ENCODE measurements at places on chromosomes 7 and 10.

- no peak for DNase-seq
These were observed 14.4 kb upstream of the CUBN start for GRCh38 chr10:17144032-17144431.

DNA sequence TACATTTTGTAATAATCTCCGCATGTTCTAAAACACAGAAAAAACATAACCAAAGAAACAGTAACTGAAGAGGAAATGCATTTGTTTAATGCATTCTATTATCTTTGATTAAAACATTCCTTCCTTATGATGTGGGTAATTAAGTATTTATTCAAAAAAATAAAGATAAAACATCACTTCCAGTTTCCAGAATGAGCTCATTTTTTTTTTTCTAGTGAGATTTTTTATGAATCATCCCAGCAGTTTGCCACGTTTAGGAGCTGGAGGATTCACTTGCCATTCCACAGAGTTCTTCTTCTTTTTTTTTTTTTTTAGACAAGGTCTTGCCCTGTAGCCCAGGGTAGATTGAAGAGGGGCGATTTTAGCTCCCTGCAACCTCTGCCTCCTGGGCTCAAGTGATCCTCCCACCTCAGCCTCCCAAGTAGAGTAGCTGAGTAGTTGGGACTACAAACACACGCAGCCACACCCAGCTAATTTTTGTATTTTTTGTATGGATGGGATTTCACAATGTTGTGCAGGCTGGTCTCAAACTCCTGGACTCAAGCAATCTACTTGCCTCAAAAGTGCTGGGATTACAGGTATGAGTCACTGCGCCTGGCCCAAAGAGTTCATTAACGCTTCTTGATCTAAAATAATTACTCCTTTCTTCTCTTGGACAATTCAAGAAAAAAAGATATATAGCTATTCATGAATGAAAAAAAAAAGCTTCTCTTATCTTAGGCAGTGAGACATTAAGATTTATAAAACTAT is 177.3 kb downstream of the DKK1 start:
- DNase-seq, result no peak

- no peak for DNase-seq
These were observed 3.9 kb downstream of the MICALL2 start for GRCh38 chr7:1455241-1455939.

DNA sequence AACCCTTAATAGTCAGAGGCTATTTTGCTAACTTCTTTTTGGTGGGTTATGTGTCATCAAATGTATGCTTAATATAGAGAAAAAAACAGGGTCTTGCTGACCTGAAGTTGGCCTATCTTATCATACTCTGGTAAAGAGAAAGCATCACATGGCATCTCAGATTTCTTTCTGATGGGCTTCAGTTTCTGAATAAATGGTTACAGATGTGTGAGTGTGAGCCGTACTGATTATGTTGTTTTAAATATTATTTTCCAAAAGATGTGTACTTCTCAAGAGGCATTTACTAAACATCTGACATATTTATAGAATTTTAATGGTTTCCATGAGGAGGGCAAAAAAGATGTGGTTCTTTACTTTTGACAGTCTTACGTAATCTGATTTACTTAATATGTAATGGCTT is 28.4 kb downstream of the BBS9 start:
- DNase-seq, result no peak

DNA sequence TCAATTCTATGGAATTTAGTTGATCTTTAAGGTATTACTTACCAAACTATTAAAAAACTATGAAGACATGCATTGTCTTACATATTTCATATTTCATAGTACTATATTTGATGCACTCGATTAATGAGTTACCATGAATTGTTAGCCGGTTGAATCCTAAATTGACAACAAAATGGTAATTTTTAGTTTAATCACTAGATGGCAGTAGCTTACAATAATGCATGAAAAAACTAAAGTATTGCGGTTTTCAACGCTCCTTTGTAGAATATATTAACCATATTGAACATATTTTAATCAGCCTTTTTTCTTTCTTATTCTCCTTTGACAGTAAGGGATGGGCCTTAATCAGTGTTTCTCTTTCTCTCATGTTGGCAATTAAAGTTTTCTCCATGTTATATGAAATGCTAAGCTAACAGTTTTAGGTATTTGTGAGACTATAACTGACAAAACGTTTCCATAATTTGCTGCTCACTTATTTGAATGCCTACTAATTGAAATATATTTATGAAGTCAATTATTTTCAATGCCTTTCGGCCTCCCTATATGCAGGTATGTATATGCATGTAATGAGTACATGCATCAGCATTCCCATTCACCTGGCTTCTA is 48.5 kb upstream of the ARL4A start:
- DNase-seq, result peak; percentile 11

DNA sequence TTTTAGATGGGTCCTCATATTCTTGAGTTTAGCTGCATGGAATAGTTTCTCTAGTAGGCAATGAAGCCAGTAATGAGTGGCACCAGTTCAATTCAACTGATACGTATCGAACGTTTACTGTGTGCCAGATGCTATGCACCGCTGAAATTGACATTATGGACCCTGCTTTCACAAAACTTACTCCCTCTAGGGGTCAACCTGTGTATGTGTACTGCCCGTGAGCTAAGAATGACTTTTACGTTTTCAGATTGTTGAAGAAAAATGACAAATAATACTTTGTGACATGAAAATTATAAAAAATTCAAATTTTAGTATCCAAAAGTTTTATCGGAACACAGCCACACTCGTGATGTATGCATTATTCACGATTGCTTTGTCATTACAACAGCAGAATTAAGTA is 95.5 kb downstream of the ZMYND11 start:
- no peak for DNase-seq

GRCh38 chr10:70806841-70807240 is 8.9 kb upstream of the SGPL1 start:
- DNase-seq, result no peak
